ENCODE measurements at places on chromosomes 3 and 15. TPM values are rescaled to one million over a fixed set of nuclear protein-coding genes. Genes with fewer than 3 reads are reported as not detected.

Gene C15orf39
- 29.1 TPM for total RNA-seq

Gene C3orf85
- total RNA-seq: not detected

Gene SKOR1
- 0.03 TPM for total RNA-seq

Gene PRKCI
- total RNA-seq: 15.8 TPM

Gene ADAMTS7
- total RNA-seq: 3.4 TPM

Gene EDEM1
- 23.2 TPM for total RNA-seq
